ENCODE measurements at places on chromosomes 13 and 19.

DNA sequence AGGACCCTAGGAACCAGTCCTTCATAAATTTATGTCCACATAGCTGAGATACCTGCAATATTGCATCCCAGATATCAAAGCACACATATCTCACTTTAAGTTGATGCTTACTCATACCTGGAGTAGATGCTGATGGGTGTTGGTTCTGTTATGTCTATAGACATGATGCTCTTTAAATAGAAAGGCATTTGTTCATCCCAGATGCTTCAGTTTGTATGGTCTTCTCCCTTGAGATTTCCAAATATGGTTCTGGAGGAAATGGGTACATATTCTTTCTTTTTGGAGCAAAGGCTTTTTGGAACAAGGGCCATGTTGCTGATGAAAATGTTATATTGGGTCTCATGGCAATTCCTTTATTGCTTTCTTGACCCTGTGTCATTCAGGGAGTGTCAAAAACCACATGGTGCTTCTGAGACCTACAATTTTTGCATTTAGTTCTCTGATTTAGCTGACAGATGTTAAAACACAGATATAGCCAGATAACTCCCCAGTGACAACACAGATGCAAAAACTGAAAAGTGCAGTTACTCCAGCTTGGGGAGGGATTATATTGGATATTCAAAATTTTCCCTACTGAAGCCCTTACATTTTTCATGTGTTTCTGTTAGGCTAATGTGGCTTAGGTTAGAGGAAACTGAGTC, 211.4 kb downstream of the KCNRG start:
- no peak for DNase-seq

GRCh38 chr13:51920786-51921185, 59.0 kb downstream of the CCDC70 start:
- DNase-seq, result no peak

DNA sequence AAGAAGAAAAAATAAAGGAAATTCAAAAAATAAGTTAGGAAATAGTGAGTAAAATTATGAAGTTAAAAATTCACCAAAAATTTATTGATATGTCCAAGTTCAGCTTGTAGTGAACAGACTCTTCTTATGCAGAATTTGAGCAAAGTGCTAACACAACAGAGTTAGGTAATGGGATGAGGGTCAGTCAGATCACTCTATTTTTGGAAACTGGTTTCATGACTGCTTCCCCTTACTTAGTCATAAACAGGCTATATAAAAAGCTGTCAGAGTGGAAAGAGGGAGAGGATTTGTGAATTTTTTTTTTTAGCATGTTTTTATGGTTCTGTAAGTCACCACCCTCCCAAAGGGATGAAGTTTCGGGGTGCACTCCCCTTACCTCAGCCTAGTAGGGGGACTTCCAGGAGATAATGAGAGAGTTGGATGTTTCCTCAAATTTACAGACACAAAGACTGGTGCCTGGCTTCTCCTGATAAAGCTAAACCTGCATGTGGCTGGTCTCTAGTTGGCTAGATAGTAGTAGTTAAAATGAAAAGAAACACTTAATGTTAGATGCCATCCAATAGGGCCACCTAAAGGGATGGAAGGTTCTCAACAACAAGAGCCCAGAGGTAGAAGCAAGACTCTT, 4.5 kb downstream of the CPB2 start:
- no peak for DNase-seq

- no peak for DNase-seq
Observed at GRCh38 chr19:38648769-38649304, 1.4 kb downstream of the ACTN4 start.

GRCh38 chr19:55495646-55496349, 7.6 kb downstream of the SSC5D start:
- no peak for DNase-seq

- no peak for DNase-seq
Observed at GRCh38 chr13:101552286-101552685, 99.8 kb downstream of the ITGBL1 start.

- no peak for DNase-seq
Observed at GRCh38 chr13:56653043-56653442, 487.7 kb upstream of the PRR20A start.

DNA sequence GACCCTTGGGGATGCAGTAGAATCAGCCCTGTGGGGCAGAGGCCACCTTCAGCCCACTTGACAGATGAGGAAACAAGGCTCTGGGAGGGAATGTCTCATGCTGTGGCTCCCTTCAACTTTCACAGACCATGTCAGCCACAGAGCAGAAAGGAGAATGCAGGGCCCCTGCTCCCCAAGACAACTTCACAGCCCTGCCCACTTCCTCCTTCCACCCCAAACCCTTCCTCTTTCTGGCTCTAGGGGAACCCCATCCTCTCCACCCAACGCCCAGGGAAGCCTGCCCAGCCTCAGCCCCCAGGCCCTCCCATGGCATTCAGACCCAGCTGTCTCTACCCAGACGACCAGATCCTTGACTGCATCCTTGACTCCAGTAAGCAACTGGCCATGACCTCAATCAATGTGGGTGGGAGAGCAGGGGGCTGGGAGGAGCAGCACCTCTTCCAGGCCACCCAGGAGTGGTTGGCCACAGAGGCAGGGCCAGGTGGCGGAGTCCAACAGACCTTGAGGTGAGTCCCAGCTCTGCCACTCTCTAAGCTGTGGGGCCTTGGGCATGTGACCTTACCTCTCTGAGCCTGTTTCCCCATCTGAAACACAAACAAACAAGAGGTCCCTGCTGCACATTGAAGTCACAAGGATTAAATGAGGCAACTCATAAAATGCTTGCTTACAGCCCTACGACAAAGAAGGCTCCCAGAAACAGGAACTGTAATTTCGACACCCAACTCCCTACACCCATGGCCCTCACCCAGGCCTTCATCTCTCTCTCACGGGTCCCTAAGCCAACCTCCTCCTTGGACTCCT, 15.8 kb downstream of the DEDD2 start:
- DNase-seq, result no peak

- DNase-seq, result no peak
Observed at GRCh38 chr13:47719164-47719563, 281.9 kb downstream of the SUCLA2 start.
